OCI-LY7 (cell line): ENCODE measurements at places on chromosomes 13 and 19. TPM values are rescaled to one million over a fixed set of nuclear protein-coding genes. Genes with fewer than 3 reads are reported as not detected.

- DNase-seq, result no peak
These were observed 1.6 kb downstream of the BCAM start for GRCh38 chr19:44810234-44811121.

DNA sequence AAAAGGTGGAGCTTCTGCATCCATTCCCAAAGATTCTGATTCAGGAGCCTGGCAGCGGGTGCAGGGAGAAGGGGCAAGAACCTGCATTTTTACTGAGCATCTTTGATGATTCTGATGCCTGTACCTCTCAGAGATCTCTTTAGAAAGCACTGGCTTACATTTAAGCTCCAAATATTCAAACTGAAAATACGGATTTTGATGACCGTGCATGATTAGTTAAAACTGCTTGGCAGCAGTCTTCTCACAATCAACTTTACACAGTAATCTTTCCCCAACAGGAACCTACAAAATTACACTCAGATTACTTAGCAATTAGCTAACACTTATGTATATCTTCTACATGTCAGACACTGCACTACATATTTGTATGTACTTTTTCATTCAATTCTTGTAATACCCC lies 108.9 kb downstream of the DOCK9 start:
- DNase-seq, result no peak

DNA sequence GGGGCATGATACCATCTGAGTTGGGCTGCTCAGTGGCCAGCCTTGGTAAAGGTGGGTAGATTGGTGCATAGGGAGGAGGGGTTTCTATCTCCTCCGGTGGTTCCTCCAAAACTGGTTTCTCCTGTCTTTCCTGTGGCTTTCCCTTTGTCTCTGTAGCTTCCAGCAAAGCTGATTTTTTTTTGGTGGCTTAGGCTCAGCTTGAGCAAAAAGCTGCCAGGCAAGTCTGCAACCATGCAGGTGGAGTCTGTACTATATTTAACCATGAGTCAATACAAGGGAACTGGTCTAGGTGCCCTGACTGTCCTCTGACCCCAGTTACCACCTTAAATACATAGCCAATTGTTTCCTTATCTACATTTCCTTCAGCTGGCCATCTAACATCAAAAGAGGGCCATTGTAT lies 64.0 kb upstream of the ZNF681 start:
- DNase-seq, result no peak

GRCh38 chr13:42777467-42777866 lies 3.9 kb upstream of the FAM216B start:
- no peak for DNase-seq

Gene MBD3L4
- total RNA-seq, result not detected in 2 replicates

Gene LENG9
- 1.8 and 3.6 TPM in 2 replicates for total RNA-seq

Gene STOML3
- not detected in 2 replicates for total RNA-seq
